Upper lobe of right lung (tissue), 1 donor: ENCODE measurements at places on chromosomes 1 and 21. TPM values are rescaled to one million over a fixed set of nuclear protein-coding genes. Genes with fewer than 3 reads are reported as not detected.
A peak's percentile ranks its signal among the peaks of the same experiment; 100 is the strongest.

- no peak overlapping the region for H3K4me3 ChIP-seq
- H3K27ac ChIP-seq = no peak overlapping the region
- H3K36me3 ChIP-seq = no peaks in the 10 kb centered on the region
- H3K27me3 ChIP-seq = no peaks in the 10 kb centered on the region
- no peak for DNase-seq
These were observed 15.0 kb downstream of the CACNA1S start for GRCh38 chr1:201096977-201097856.

GRCh38 chr21:26715878-26716506, 129.2 kb downstream of the ADAMTS1 start:
- no peaks in the 10 kb centered on the region for H3K27me3 ChIP-seq
- no peaks in the 10 kb centered on the region for H3K36me3 ChIP-seq
- H3K4me1 ChIP-seq = no peaks in the 10 kb centered on the region
- DNase-seq = no peak

GRCh38 chr1:58038574-58038973, 508.0 kb downstream of the OMA1 start:
- H3K4me1 ChIP-seq = no peaks in the 10 kb centered on the region
- no peak overlapping the region for H3K4me3 ChIP-seq
- H3K36me3 ChIP-seq = no peaks in the 10 kb centered on the region
- H3K27me3 ChIP-seq = no peaks in the 10 kb centered on the region
- no peak overlapping the region for H3K27ac ChIP-seq

GRCh38 chr21:17343055-17343454, 169.8 kb upstream of the CXADR start:
- no peaks in the 10 kb centered on the region for H3K27me3 ChIP-seq
- no peaks in the 10 kb centered on the region for H3K36me3 ChIP-seq
- no peak for DNase-seq
- H3K4me1 ChIP-seq = no peaks in the 10 kb centered on the region
- no peak overlapping the region for H3K27ac ChIP-seq

The IL22RA1 gene
- 0.87 TPM for total RNA-seq

The ACTA1 gene
- total RNA-seq = not detected

DNA sequence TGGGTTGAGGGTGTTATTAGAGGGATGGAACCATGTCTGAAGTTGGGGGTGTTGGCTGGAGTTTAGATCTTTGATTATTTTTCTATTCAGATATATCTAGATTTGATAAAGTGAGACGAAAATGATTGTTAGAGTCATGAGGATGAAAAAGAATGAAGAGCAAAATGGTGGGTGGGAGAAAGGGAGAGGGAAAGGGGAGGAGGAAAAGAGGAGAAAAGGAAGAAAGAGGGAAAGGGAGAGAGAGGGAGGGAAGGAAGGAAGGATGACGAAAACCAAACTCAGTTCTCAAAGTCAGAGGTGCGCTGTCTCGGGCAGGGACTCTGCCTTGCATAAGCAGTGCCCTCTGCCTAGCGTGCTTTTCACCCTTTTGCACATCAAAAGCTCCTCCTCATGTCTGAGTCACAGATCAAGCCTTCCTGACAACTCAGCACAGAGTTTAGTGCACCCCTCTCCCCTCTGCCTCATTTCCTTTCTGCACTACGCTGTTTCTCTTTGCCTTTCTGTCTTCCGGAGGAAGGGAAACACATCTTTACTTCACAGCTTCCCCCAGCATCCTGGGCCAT, 225.8 kb upstream of the PROX1 start:
- H3K4me1 ChIP-seq = no peaks in the 10 kb centered on the region
- no peaks in the 10 kb centered on the region for H3K27me3 ChIP-seq
- no peaks in the 10 kb centered on the region for H3K36me3 ChIP-seq
- no peak for DNase-seq

DNA sequence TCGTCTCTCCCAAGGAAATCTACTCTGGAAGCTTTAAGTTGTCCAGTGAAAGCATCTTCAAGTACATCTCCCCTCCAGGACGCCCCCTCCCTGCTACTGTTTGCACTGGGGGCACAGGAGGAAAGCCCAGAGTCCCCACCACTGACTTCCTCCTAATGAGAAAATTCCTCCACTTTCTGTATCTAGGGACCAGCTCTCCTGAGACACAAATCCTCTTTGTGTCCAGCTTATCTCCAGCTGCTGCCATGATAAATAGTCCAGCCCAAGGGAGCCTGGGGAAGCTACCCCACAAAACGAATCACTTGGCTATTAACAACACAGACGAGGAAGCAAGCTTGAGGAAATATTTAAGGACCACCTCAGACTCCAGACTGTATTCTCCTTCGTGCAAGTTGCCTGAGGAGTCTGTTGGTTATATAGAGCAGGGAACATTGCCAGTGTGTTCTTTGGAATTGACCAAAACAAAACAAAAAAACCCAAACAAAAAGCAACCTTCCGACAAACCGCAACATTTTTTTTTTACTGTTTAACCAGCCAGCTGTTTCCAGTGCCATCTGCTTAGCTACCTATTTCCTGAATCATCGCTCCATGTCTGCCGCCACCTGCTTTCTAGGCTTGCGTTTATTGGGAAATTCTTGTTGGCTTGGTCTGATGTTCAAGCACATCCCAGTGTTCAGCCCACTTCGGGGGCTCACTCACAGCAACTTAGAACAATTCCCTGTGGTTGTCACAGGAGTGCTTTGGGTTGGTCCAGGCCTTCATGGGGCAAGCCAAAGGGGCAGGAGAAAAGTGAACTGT, 7.7 kb downstream of the C1orf226 start:
- H3K27ac ChIP-seq = no peak overlapping the region
- no peaks in the 10 kb centered on the region for H3K4me1 ChIP-seq
- no peak overlapping the region for H3K4me3 ChIP-seq
- no peak for DNase-seq
- no peaks in the 10 kb centered on the region for H3K27me3 ChIP-seq

The IL24 gene
- not detected for total RNA-seq

- H3K36me3 ChIP-seq = no peaks in the 10 kb centered on the region
- no peak for DNase-seq
- H3K27ac ChIP-seq = peak overlapping the region; percentile 70
- no peak overlapping the region for H3K4me3 ChIP-seq
- H3K4me1 ChIP-seq = no peaks in the 10 kb centered on the region
These were observed 65.5 kb downstream of the PRDM16 start for GRCh38 chr1:3134381-3135072.

The ROR1 gene
- total RNA-seq = 21.4 TPM

GRCh38 chr1:226665505-226666163, 73.4 kb downstream of the ITPKB start:
- no peaks in the 10 kb centered on the region for H3K36me3 ChIP-seq
- no peak for DNase-seq
- H3K27ac ChIP-seq = no peak overlapping the region

DNA sequence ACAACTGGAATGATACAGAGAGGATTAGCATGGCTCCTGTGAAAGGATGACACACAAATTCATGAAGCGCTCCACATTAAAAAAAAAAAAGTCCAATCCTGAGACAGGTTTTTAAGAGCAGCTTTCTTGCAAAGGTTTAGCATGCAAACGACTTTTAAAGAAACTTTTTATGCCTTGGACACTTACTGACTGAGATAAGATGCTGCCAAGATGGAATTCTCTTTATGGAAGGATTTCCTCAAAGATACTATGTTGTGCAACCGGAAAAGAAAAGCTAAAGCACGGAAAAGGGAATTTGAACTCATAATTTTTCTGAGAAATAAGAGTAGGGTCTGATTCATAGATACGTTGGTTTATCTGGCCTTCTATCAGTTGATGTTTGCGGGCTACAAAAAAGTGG, 27.3 kb downstream of the PIGP start:
- H3K4me3 ChIP-seq = no peak overlapping the region
- no peak overlapping the region for H3K27ac ChIP-seq
- no peak for DNase-seq
- H3K4me1 ChIP-seq = peaks cover 4% of the 10 kb centered on the region
- no peaks in the 10 kb centered on the region for H3K27me3 ChIP-seq

DNA sequence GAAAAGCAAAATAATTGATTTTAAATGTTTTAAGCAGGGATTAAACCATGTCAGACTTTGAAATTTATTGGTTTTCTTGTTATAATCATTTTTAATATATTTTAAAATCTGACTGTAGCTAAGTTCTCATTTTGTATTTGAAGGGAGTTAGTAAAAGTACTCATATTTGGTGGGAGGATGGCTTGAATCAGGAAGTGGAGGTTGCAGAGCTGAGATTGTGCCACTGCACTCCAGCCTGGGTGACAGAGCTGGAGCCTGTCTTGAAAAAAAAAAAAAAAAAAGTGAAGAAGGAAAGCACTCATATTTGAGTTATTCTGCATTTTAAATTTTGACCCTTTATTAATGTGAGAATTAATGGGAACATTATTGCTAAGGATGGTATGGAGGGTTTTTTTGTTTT, 106.0 kb downstream of the RABGAP1L start:
- no peak for DNase-seq
- no peaks in the 10 kb centered on the region for H3K4me1 ChIP-seq
- H3K4me3 ChIP-seq = no peak overlapping the region
- H3K36me3 ChIP-seq = no peaks in the 10 kb centered on the region
- no peaks in the 10 kb centered on the region for H3K27me3 ChIP-seq

The OR6K3 gene
- 2.3 TPM for total RNA-seq

The CNTN2 gene
- not detected for total RNA-seq

The SGIP1 gene
- 19.8 TPM for total RNA-seq

GRCh38 chr1:110065841-110066240, 4.6 kb downstream of the ALX3 start:
- H3K36me3 ChIP-seq = no peaks in the 10 kb centered on the region
- peaks cover 40% of the 10 kb centered on the region for H3K27me3 ChIP-seq
- DNase-seq = no peak
- no peak overlapping the region for H3K27ac ChIP-seq
- H3K4me1 ChIP-seq = peaks cover 22% of the 10 kb centered on the region
- H3K4me3 ChIP-seq = no peak overlapping the region

The HCRTR1 gene
- total RNA-seq = not detected

The CYP2J2 gene
- total RNA-seq = 1.4 TPM

DNA sequence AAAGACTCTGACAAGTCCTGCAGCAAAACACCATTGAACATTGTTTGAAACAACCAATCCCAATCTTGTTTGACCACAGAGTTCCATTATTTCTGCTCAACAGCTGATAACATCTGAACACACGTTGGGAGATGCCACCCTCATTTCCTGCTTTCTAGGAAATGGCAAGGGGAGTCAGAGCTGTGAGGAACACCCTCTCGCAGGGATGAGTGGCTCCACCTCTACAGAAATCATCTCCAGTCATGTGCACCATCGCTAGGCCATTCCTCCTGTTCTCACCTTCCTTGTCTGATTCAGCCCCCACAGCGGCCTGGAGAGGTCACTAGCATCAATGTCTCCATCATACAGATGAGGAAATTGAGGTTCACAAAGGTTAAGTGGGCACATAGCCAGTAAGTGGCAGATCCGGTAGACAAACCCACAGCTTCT, 22.4 kb upstream of the RUNX3 start:
- DNase-seq = no peak
- no peak overlapping the region for H3K27ac ChIP-seq
- no peak overlapping the region for H3K4me3 ChIP-seq
- no peaks in the 10 kb centered on the region for H3K36me3 ChIP-seq
- H3K27me3 ChIP-seq = no peaks in the 10 kb centered on the region
- H3K4me1 ChIP-seq = no peaks in the 10 kb centered on the region

The ISG15 gene
- total RNA-seq = 93.6 TPM

DNA sequence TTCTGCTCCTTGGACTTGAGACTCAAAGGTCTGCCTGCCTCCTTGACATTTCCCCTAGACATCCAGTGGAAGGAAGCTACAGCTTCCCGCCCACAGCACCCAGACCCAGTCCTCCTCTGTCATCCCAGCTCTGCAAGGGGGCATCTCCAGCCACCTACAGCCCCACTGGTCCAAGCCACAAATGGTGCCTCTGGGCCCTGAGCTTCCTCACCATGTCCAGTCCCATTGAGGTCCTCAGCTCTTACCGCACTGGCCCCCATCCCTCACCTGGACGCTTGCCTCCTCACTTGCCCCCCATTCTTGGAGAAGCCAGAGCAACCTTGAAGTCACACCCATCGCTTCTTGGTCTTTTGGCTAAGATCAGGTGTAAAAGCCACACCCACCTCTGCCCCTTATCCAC, 13.2 kb downstream of the PODN start:
- no peaks in the 10 kb centered on the region for H3K36me3 ChIP-seq
- H3K4me3 ChIP-seq = no peak overlapping the region
- no peaks in the 10 kb centered on the region for H3K4me1 ChIP-seq
- peak; percentile 46 for DNase-seq
- H3K27ac ChIP-seq = no peak overlapping the region
- H3K27me3 ChIP-seq = no peaks in the 10 kb centered on the region

- H3K4me1 ChIP-seq = no peaks in the 10 kb centered on the region
- no peaks in the 10 kb centered on the region for H3K27me3 ChIP-seq
- H3K27ac ChIP-seq = no peak overlapping the region
These were observed 257.2 kb downstream of the MRPL39 start for GRCh38 chr21:25350056-25350455.

GRCh38 chr1:200075938-200076546, 48.5 kb downstream of the NR5A2 start:
- H3K4me1 ChIP-seq = peaks cover 4% of the 10 kb centered on the region
- no peak overlapping the region for H3K27ac ChIP-seq
- H3K36me3 ChIP-seq = no peaks in the 10 kb centered on the region
- peak overlapping the region; percentile 1 for H3K4me3 ChIP-seq

The SPRR2F gene
- not detected for total RNA-seq

DNA sequence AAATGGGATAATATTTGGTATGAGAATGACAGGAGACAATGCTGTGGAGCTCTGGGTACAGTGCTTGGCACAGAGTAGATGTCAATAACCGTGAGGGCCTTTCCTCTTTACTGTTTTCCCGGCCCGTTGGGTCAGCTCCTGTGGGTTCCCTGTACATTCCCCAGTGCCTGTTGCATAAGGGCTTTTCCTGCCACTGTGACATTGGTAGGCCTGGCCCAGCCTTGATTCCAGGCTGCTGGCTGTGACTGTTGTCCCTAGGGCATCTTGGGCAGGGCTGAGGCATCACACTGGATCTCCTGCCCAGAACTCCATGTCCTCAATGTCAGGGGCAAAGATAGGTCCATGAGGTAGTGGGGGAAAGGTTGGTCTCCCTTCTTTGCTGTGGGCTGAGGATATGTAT, 25.8 kb upstream of the MYCL start:
- H3K36me3 ChIP-seq = no peaks in the 10 kb centered on the region
- DNase-seq = no peak
- H3K27me3 ChIP-seq = no peaks in the 10 kb centered on the region
- peaks cover 17% of the 10 kb centered on the region for H3K4me1 ChIP-seq
- no peak overlapping the region for H3K27ac ChIP-seq
- H3K4me3 ChIP-seq = no peak overlapping the region

DNA sequence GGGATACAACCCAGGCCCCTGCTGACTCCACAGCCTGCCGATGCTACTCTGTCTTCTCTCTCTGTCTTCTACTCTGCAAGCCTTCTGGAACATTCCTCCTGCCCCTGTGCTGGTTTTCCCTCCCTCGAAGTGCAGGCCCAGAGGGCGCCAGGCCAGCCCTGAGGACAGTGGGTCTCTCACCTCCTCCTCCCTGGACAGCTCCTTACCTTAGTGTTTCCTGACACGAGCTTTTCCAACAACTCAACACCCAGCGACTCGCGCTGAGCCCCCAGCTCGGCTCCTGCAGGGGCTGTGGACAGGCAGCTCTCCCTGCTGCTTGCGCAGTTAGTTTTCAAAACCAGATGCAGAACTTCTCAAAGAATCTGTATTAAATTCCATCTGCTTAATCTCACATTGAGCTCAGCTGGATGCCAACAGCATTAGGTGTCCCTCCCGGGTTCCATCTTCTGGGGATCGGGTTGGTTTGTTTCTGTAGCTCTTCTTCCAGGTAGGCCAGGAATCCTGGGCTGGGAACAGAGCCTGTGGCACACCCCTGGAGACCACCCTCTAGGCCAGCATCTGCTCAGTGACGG, 54.2 kb downstream of the PTPRU start:
- no peaks in the 10 kb centered on the region for H3K4me1 ChIP-seq
- H3K4me3 ChIP-seq = no peak overlapping the region
- no peak overlapping the region for H3K27ac ChIP-seq
- H3K36me3 ChIP-seq = no peaks in the 10 kb centered on the region
- no peak for DNase-seq

The MIXL1 gene
- total RNA-seq = not detected

The HSPB7 gene
- 10.7 TPM for total RNA-seq
